ENCODE measurements at places on chromosomes 4 and X. TPM values are rescaled to one million over a fixed set of nuclear protein-coding genes. Genes with fewer than 3 reads are reported as not detected.
A peak's percentile ranks its signal among the peaks of the same experiment; 100 is the strongest.

DNA sequence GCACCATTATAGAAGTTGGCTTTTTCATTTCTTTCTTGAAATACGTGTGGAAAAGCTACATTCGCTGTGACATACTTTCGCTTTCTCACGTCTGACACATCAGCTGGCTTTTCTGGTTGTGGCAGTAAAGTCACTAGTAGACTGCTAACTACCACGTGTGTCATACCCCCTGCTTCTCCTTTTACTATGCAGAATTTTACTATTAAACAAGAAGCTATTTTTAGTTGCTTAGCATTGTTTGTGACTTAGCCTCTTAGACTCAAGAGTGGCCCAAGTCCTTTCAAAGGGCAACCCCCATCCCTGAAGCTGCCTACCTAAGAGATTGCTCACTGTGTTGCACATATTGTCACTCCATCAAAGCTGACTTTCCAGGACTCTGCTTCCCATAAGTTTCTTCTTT lies 2.1 kb upstream of the IL2 start:
- DNase-seq = peak; percentile 7

DNA sequence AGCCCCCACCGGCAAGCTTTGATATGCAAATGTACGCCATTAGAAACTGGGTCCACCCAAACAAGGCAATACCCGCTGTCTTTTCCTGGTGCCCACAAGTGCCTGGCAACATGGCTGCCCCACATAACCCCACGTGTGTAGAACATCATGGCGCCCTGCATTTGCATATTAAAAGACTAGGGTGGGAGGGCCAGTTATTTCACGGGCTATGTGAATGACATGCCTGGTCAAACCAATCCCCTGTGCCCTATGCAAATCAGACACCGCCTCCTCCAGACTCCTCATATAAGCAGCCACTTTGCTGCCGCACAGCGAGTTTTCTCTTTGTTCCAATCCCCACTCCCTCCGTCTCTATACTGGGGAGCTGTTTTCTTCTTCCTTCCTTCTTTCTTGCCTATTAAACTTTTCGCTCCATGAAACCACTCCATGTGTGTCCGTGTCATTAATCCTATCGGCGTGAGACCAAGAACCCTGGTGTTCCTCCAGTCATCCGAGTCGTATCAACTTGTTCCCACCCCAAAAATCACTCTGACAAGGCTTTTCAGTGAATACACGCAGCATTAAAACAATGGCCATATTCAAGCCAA lies 112.6 kb upstream of the SORBS2 start:
- DNase-seq = no peak

GRCh38 chr4:146590801-146591200 lies 47.9 kb upstream of the POU4F2 start:
- no peak for DNase-seq

- peak; percentile 80 for DNase-seq
Measured at GRCh38 chrX:50913520-50913919, 3.0 kb downstream of the BMP15 start.

DNA sequence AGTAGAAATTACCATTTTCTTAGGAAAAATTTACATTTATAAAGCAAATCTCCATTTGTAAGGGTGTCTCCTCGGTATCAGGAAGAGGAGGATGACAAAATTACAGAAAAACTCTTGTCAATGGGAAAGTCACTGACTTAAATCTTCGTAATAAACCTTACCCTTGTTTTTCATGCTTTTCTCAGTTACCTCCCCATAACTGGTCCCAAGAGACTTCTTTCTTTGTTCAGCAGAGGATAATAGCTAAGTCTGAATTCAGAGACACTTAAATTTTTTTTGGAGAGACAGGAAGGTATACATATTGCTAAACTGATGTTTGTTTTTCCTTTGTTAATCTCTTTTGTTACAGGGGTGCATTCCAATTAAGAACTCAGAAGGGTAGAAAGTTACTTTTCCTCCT lies 125.5 kb upstream of the JADE1 start:
- no peak for DNase-seq

GRCh38 chr4:106898621-106899230 lies 137.4 kb downstream of the DKK2 start:
- peak; percentile 79 for DNase-seq

- DNase-seq = peak; percentile 29
Measured at GRCh38 chrX:39953879-39954278, 143.9 kb downstream of the BCOR start.

GRCh38 chr4:23324021-23324690 lies 565.7 kb downstream of the PPARGC1A start:
- DNase-seq = no peak

DNA sequence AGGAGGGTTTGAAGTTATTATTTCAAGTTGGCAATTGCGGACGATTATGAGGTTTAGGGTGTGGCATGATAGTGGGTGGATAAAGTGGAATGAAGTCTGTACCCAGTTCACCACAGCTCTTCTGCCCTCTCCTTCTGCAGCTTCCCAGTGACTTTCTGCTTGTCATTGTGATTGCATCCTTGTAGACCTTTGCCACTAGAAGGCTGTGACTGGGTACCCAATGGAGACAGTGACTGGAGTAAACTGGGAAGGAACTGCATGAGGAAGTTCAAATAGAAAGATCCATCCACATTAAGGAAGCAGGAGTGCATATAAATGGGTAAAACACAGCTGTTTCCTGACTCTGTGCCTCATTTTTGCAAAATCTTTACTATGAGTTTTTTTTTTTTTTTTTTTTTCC lies 53.5 kb upstream of the SPANXN3 start:
- no peak for DNase-seq

GRCh38 chrX:107552930-107553329 lies 75.4 kb upstream of the PRPS1 start:
- DNase-seq = no peak

The TGIF2LX gene
- not detected for total RNA-seq

The STATH gene
- not detected for total RNA-seq

The SLC26A1 gene
- 0.19 TPM for total RNA-seq

The DACH2 gene
- total RNA-seq = not detected

The SLC25A53 gene
- 10.7 TPM for total RNA-seq

The CYTL1 gene
- 28.9 TPM for total RNA-seq

The SFRP2 gene
- not detected for total RNA-seq

The NLGN3 gene
- total RNA-seq = 0.09 TPM
